ENCODE measurements at places on chromosomes 4 and X.
A peak's percentile ranks its signal among the peaks of the same experiment; 100 is the strongest.

DNA sequence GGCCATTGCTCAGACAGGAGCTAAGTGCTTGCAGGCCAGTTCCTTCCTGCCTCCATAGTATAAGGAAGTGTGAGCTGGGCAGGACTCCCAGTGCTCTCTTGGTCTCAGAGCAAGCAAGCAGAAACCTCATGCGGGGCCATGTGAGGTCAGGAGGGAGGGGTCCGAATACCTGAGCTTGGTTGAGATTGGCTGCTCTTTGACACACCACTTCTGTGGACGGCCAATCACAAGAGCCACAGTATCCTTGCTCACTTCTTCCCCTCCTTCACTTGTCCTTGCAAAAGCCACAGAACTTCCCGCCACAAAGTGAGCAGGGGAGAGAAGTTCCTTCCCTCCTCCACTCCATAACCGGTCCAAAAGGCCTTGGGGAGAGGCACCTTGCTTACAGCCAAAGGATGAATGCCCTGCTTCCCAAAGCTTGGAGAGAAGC lies 56.7 kb downstream of the PRPS1 start:
- DNase-seq = peak; percentile 67

- no peak for DNase-seq
Measured at GRCh38 chrX:34381241-34381640, 249.1 kb upstream of the FAM47A start.

DNA sequence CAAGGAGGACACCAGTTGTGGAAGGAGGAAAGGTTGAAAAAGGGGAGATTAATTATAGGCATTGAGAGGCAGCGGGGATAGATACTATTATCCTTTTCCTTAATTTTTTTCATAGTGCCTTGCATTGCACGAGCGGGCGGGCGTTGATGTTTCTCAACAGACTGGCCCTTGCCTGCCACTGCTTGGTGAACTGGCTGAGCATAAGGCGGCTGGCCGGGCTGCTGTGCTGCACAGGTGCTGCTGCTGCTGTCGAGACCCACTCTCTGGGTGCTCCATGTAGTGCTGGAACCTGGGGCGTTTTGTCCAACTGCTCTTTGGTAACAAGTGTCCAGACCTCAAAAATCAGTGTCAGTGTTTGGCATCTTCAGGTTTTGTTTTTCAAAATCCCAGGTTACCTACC lies 83.3 kb upstream of the PAQR3 start:
- DNase-seq = no peak

DNA sequence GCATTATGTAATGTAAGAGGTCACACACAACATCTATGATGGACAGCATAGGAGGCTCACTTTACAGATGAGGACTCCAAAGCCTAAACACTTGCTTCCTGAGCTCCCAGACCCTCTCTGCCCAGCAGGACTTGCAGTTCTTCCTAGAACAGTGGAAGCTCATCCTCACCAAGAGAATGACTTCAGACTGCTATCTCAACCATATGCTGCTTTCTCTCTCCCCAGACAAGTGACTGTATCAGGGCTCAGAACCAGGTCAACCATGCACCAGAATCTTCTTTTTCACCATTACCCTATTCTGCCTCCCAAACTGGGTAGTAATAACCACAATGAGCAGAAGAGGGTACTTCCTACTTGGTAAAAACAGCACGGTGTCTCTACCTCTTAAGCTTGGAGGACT lies 12.2 kb downstream of the RNF150 start:
- DNase-seq = no peak

DNA sequence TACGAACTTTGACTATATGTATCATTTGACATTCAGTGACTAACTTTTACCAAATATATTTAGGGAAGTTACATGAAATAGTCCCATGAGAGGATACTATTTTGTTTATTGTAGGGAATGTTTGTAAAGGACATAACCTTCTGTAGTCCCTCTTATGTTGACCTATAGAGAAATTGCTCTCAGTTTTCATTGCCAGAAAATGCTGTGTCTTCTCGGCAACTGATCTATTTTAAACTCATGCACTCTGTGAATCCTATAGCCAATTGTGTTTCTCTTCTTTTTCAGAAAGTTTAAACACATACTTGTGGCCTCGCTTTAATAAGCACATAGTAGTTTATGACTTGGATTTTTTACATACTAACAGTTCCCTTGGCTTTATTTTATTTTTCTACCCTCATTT lies 38.2 kb downstream of the DMP1 start:
- no peak for DNase-seq
